Neural crest cell (in vitro differentiated cells): ENCODE measurements at places on chromosomes 1 and 21. TPM values are rescaled to one million over a fixed set of nuclear protein-coding genes. Genes with fewer than 3 reads are reported as not detected.

- no peak for DNase-seq
Observed at GRCh38 chr1:216960716-216961115, 237.5 kb upstream of the ESRRG start.

- no peak for DNase-seq
Observed at GRCh38 chr1:117971777-117972176, 42.2 kb downstream of the WDR3 start.

DNA sequence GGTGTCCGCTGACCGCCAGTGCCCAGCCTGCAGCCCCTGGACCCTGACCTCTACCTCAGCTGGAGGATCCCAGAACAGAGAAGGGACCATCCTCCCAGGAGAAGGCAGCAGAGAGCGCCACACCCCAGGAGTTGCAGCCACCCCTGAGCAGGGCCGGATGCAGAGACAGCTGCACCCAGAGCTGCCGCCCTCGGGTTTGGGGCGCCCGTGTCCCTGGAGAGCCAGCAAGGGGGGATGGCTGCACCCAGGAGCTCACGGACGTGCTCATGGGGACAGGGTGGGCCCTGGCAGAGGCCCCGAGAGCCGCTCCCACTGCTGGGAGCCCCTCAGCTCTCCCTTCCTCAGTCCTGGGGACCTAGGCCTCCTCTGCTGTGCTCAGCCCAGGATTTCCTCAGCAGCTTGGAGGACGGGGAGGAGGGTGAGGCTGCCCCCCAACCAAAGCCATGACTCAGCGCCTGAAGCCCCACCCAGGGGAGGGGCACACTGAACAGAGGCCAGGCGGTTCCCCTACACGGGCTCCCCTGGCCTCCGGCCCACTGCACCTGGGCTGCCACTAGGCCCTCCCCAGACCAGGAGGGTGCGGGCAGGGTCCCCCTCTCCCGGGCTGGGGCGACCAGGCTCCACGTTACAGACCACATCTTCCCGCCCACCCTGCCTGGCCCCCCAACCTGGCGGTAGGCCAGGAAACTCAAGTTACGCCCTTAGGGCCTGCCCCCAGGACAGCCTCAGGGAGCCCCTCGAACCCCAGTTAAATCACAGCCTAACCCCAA, 2.2 kb downstream of the ACAP3 start:
- DNase-seq, result no peak

Gene ADCY10
- 0.66 TPM in 1 of 2 replicates, not detected in the other for total RNA-seq

DNA sequence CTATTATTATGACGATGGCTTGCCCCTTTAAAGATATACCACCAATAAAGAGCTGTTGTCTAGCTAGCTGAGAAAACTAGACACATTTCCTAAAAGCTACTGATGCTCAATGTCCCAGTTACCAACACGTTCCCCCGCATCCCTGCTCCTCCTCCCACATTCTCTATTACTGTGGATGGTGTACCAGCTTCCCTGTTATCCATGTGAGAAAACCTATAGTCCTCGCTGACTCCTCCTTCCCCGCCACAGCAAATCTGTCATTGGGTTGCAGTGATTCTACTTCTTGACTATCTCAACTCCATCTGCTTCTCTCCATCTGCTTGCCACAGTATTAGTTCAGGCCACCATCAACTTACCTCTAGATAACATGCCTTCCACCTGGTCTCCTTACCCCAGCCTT, 337.5 kb downstream of the KCNH1 start:
- no peak for DNase-seq

Gene LEFTY1
- 0.65 TPM in 1 of 2 replicates, not detected in the other for total RNA-seq

GRCh38 chr1:211935448-211935970, 99.8 kb downstream of the INTS7 start:
- no peak for DNase-seq

Gene C1orf116
- 0.30 and 0.37 TPM in 2 replicates for total RNA-seq

GRCh38 chr1:6587261-6588005, 7.6 kb downstream of the ZBTB48 start:
- DNase-seq, result no peak

Gene PTPN14
- total RNA-seq, result 21.4 and 26.4 TPM in 2 replicates

DNA sequence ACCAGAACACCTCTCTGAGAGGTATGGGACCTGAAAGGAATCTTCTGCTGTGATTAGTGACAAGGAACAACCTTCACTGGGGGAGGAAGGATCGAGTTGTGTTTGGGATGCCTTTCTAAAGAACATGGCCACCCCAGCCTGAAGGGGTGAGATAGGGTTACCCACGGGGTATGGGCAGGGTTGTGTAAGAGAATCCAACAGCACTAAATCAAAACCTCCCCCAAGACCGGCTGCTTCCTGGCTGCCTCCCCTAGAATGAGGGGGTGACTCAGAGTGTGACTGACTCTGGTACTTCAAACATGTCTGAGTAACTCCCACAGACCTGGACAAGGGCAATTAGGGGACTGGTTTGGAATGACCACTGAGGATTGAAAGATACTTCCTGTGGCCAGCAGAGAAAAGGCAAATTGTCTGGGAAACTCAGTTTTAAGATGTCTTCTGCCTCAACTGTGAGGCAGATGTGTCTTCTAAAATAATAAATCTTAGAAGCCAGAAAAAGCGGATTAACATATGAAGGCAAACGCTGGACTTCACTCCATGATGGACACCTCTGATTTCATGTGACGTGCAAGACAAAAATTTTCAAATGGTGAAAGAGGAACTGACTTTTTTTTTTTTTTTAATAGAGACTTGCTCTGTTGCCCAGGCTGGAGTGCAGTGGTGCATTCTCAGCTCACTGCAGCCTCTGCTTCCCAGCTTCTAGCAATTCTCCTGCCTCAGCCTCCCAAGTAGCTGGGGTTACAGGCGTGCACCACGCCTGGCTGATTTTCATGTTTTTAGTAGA, 6.7 kb upstream of the PTPN14 start:
- no peak for DNase-seq

- DNase-seq, result no peak
Observed at GRCh38 chr21:37166733-37167132, 93.7 kb downstream of the TTC3 start.

Gene MAP3K7CL
- total RNA-seq, result not detected in 2 replicates

GRCh38 chr1:199687321-199687720, 340.2 kb upstream of the NR5A2 start:
- no peak for DNase-seq

Gene PYHIN1
- total RNA-seq, result not detected in 2 replicates

Gene AVPR1B
- not detected in 2 replicates for total RNA-seq

DNA sequence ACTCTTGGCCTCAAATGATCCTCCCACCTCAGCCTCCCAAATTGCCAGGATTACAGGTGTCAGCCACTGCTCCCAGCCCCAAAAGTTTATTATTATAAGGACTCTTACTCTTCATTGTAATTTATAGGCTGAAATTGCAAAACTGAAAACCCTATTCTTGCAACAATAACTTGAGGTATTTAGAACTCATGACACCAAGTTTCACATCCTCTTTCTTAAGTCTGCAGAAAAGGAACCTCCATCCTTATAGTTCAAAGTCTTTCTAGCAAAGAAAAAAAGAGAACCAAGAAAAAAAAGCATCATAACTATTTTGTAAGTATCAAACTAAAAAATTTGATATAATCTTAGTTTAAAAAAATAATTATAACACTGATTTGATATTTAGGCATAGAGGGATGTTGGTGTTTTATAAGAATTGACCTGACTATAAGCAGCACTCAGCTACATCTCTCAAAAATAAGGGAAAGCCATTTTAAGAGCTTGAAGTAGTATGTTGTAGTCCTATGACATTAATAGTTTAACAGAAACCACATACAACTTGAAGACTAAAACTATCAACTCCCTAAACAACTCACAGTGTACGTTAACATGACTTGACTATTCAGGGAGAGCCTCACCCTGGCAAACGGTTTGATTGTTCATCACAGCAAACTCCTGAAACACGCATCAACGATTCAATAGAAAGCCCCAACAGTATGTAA, 122.4 kb downstream of the AKT3 start:
- no peak for DNase-seq

Gene PRELP
- total RNA-seq, result 2.9 and 3.4 TPM in 2 replicates

DNA sequence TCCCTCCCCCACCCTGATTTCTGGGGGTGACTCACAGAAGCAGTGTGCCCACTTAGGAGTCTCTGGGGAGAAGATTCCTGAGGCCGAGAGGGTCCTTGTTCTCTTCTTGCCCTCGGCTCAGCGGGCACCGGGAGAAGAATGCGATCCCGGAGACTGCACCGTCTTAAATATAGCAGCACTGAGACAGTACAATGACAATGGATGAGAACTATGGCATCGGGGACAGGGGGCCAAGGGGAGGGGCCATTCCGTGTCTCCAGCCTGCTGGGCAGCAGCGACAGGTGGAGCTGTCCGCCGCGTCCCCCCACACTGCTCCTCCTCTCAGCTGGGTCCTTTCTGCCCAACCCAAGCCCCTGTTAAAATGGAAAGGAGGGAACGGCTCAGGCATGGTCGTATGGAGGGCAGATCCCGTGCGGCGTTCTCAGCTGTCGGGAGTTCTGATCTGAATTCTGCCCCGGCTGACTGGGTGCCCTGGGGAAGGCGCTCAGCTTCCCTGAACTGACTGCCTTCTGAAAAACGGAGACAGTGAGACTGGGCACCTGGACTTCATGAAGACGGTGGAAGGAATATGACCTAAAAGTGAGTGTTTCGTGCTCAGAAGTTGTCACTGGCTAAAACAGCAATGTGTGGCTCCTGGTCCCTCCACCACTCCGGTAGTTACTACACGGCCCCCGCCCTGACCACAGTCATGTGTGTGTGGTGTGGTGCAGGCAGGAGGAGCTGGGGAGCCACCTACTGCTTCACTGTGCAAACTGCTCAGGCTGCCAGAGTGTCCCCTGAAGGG, at the start of gene MYOM3:
MYOM3 (minus strand) TSS at position 140 of the 784 bp plus-strand sequence. CDS start 3,499 bp downstream, outside the sequence.
- DNase-seq, result no peak

Gene CNIH3
- total RNA-seq, result 3.8 and 4.2 TPM in 2 replicates

DNA sequence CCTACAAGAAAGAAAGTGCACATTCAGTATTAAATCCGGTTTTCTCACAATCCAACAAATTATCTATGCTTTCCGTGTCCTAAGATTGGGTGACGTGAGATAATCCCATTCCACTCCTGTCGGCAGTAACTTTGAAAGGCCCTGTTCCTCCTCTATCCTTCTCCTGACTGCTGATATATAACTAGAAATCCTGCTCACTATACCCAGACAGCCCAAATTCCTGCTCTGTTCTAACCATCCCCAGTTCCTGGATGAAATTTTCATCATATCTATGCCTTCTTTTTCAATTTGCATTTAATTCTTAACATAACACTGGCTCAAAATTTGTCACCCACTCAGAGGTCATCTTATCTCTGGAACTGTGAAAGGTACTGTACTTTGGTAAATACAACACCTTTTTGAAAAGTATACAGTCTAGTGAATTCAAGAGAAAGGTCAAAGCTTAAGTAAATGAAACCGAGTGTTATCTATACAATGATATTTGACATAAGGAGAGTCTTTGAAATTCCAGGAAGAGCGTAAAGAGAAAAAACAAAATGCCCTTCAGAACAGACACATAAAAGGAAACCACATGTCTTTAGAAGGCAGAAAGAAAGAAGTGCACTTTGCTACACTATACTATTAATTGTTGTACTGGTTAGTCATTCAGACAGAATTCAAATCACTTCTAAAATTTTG, 200.5 kb upstream of the NEGR1 start:
- DNase-seq, result no peak

DNA sequence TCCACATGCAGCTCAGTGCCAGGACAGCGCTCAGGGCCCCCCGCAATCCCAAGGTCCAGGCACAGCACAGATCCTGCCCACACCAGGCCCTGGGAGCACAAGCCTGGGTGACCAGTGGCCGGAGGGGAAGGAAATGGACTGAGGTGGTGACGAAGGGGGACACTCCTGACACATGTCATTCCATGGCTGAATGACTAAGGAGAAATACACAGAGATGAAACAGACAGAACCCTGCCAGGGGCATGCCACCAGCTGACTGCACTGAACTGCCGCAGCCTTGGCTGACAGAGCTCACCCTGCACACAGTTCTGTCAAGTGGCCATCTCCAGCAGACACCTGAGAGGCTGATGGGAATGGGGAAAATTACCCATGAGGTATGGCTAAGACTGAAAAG, 56.1 kb downstream of the HSF2BP start:
- DNase-seq, result no peak

- DNase-seq, result no peak
Observed at GRCh38 chr1:10616696-10617095, 141.9 kb downstream of the PEX14 start.

GRCh38 chr1:202615501-202616354, 94.5 kb downstream of the SYT2 start:
- no peak for DNase-seq

- DNase-seq, result no peak
Observed at GRCh38 chr1:18925279-18925678, 22.9 kb upstream of the ALDH4A1 start.

GRCh38 chr1:64963466-64963865, 2.9 kb downstream of the JAK1 start:
- no peak for DNase-seq

DNA sequence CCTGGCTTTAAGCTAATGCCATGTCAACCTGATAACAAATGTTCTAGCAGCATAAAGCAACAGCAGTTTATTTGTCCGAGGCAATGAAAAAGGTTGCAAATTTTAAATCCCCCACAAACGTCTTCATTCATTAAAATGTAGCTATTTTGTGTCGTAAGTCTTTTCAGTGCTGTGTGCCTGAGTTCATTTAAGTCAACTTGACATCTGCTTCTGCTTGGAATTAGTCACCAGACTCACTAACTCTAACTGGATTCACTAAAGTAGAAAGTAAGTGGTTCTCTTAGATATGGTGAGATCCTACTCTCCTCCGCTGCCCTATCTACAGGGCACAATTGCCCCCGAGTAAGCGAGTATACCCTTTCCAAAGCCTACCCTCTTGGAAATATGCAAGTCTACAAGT, 118.4 kb upstream of the CHRM3 start:
- DNase-seq, result no peak

Gene ZNF281
- 36.5 and 37.5 TPM in 2 replicates for total RNA-seq

Gene SPRR2A
- total RNA-seq, result not detected in 2 replicates

- DNase-seq, result peak; percentile 87
Observed at GRCh38 chr1:153626904-153627714, at the start of gene S100A13. Gene S100A13 (minus strand): TSS chr1:153627505. CDS start chr1:153626472, 1,033 bp downstream.

GRCh38 chr21:26553898-26554297, 19.2 kb downstream of the CYYR1 start:
- DNase-seq, result no peak

Gene FNDC10
- 14.3 and 14.5 TPM in 2 replicates for total RNA-seq

- no peak for DNase-seq
Observed at GRCh38 chr1:38009088-38009840, 3.3 kb upstream of the UTP11 start.

- DNase-seq, result peak; percentile 28
Observed at GRCh38 chr1:39080831-39081270, 54.7 kb downstream of the NDUFS5 start.

GRCh38 chr1:47452426-47452825, 14.6 kb downstream of the FOXD2 start:
- no peak for DNase-seq

DNA sequence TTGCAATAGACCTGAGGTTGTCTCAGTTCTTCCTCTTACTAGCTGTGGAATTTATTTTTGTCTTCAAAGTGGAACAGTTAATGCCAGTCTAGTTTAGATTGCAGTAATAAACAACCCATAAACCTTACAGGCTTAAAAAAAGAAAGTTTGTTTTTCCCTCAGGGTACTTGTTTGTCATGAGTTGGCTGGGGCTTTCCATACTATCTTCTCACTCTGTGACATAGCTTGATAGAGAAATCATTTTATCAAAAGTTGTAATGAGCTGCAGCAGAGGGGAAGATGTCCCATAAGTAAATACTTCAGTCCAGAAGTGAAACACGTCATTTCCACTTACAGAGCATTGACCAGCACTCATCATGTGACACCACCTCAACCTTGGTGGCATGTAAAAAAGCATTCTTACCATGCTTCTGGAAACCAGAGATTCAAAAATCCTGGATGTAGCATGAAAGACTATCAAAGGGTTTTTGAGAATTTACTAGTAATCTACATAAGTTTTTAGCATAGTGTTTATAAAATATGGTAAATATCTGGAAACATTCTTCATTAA, 62.8 kb upstream of the COL11A1 start:
- DNase-seq, result no peak
